Stimulated activated CD4-positive, alpha-beta T cell treated with anti-CD3 and anti-CD28 coated beads, Interleukin-1b, Interleukin-23, amount 100 ng/mL, for 4 hours (primary cell): ENCODE measurements at places on chromosomes 16 and 17.

DNA sequence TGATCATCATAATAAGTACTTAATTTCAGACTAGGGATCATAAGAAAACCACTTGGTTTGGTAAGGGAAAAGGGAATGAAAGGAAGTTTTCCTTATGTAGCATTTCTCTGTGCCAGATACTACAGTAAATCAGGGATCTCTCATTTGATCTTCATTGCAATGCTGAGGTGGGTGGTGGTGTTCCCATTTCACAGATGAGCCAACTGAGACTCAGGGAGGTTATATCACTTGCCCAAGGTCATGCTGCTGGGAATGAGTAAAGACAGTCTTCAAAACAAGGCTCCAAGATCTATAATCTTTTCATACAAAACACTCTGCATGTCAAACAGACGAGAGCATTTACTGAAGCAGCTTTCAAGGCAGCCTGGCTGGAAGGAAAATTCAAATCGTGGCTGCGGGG lies 124.6 kb downstream of the GP2 start:
- DNase-seq, result no peak

DNA sequence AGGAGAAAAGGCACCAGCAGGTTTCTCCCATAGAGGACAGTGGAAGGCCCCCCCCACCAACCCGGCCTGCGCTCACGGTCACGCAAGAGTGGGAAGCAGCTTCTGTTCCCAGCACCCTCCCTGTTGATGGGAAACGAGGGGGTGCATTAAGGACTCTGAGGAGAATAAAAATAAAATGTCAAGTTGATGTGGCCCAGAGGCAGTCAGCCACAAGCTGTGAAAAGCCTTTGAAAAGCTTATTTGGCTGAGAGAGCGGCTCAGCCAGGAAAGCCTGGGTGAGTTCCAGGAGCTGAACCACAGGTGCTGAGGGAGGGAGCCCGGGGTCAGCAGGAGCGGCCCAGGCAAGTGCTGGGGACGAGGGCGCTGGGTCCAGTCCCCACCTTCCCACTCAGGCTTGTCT lies 26.9 kb upstream of the SPATA32 start:
- no peak for DNase-seq

GRCh38 chr16:50448981-50449380 lies 80.2 kb upstream of the BRD7 start:
- DNase-seq, result no peak

GRCh38 chr17:29219378-29220047 lies 27.1 kb upstream of the CRYBA1 start:
- DNase-seq, result peak; percentile 54

DNA sequence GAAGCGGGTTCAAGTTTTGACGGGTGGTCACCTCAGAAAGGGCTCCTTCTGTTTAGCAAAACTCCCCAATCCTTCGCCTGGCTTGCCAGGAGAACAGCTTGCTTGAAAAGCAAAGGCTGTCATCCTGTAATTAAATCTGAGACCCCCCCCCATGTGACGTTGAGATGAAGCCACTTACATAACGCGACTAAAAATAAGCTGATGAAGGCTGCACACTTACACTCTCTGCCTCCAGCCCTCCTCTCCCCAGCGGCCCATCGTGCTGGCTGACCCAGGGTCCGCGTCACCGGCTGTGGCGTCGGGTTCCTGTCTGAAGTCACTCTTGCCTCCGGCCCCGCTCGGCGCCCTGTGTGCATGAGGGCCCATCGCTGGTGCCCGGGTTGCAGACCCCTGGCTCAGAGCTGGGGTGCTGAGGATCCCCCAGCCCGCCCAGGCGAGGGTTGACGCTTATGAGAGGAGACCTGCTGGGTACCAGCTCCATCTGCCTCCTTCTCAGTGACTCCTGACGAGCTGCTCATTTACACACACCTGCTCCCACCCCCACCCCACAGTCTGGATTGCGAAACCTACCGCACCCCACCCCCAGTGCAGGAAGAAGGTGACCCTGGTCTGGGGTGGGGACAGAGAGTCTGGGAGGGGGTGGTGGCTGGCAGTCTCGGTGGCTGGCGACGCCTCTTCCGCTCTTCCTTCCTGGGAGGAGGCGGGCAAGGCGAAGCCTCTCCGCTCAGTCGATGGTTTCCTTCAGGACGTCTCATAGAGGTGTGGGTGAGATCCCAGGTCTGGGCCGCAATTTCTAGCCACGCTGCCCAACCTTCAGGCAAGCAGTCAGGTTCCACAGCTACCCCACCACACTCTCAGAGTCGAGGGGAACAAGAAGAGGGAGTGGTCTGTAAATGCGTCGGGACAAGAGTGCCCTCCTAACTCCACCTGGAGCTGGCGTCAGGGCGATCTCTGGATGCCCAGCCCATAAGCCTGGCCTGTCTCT lies 3.1 kb upstream of the BAIAP2 start:
- DNase-seq, result no peak

DNA sequence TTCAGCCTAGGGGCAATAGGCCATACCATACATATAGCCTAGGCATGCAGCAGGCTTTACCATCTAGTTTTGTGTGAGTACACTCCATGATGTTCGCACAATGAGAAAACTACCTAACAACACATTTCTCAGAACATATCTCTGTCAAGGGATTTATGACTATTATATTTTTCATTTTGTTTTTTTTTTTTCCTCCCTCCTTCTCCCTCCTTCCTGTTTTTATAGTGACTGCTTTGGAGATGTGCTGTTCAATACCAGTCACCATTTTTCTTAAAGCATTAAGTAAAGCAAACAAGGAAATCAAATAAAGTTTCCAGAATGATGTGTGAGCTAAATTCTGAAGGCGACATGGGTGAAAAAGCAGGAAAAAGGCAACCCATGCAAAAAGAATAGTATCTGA lies 194.6 kb downstream of the STX8 start:
- no peak for DNase-seq

- DNase-seq, result no peak
These were observed 31.4 kb downstream of the B9D1 start for GRCh38 chr17:19331134-19331533.

- DNase-seq, result no peak
These were observed 35.5 kb downstream of the PIMREG start for GRCh38 chr17:6479622-6480302.

GRCh38 chr17:73092523-73093135 lies at the start of gene SLC39A11:
Gene SLC39A11, minus strand, starts transcription at chr17:73092688. Its CDS starts 3,924 bp downstream, at chr17:73088764.
- peak; percentile 81 for DNase-seq

GRCh38 chr17:44219108-44219615 lies 313 bp downstream of the UBTF start:
- peak; percentile 53 for DNase-seq

DNA sequence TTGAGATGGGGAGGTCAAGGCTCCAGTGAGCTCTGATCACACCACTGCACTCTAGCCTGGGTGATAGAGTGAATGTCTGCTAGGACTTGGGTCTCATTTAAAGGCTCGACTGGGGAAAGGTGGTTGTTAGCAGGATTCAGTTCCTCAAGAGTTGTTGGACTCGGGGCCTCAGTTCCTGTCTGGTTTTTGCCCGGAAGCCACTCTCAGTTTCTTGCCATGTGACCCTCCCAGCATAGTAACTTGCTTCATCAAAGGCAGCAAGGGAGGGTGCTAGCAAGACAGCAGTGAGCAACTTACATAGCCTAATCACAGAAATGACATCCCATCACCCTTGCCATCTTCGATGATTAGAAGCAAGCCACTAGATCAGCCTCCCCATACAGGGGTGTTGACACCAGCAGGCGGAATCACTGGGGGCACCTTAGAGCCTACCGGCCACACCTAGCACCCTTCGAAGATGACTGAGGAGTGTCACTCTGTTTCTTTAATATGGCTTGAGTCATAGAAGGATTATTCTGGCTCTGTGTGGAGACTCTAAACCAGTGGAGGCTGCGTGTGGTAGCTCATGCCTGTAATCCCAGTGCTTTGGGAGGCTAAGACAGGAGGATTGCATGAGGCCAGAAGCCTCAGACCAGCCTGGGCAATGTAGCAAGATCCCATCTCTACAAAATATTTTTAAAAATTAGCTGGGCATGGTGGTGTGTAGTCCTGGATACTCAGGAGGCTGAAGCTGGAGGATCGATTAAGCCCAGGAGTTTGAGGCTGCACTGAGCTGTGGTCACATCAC lies 13.2 kb upstream of the SCNN1B start:
- no peak for DNase-seq

- DNase-seq, result no peak
These were observed 31.2 kb downstream of the RNF213 start for GRCh38 chr17:80291691-80292487.

GRCh38 chr17:77320485-77321256 lies 179.9 kb downstream of the SEC14L1 start:
- DNase-seq, result no peak

DNA sequence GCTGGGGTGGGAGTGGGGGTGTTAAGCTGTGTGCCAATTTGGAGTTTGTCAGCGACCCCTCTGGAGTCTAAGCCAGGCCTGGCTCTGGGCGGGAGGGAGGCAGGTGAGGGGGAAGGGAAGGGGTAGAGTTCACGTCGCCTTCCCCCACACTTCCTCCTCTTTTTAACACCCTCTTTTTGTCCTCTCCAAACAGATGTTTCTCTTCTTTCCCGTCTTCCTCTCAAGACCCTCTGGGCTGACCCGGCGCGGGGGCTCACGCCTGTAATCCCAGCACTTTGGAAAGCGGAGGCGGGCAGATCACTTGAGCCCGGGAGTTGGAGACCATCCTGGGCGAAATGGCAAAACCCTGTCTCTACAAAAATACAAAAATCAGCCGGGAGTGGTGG lies 3.3 kb downstream of the HOXB1 start:
- no peak for DNase-seq

- DNase-seq, result no peak
These were observed 70.1 kb downstream of the AMFR start for GRCh38 chr16:56355221-56355620.

GRCh38 chr16:1180549-1181403 lies 27.9 kb downstream of the CACNA1H start:
- no peak for DNase-seq

- no peak for DNase-seq
These were observed 4.9 kb downstream of the MT3 start for GRCh38 chr16:56594292-56594619.

DNA sequence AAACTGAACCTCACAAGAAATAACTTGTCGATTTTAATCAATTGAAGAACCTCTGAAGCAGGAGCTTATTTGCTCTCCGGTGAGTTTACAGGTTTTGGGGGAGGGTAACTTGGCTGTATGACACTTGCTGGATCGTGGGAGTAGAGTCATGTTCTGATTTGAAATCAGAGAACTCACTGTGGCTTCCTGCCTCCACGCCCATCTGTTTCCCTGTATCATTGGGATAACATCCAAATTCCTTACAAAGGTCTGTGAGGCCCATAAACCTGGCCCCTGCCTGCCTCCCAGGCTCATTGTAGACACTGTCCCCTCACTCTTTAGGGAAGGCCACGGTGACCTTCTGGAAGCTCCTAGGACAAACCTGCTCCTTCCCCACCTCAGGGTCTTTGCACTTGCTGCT lies 48.3 kb downstream of the C17orf67 start:
- no peak for DNase-seq

GRCh38 chr16:82643136-82643535 lies 16.4 kb downstream of the CDH13 start:
- DNase-seq, result no peak

- DNase-seq, result no peak
These were observed 13.8 kb upstream of the CTCF start for GRCh38 chr16:67548265-67549126.

DNA sequence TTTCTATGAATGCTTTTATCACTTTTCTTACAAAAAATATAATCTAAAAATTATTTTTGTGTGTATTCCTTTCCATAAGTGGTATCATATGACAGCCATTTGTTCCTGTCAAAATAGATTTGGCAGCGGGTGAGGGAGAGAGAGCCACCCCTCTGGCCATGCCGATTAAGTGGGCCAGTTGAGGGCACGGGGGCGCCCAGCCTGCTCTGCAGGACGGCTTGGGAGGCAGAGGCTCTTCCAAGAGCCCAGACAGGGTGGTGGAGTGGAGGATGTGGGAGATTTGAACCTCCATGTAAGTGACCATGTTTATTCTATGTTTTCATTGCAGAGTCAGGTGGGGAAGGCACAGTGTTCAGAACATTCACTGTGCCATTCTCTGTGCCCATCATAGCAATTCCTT lies 88.8 kb downstream of the IRX3 start:
- DNase-seq, result no peak

DNA sequence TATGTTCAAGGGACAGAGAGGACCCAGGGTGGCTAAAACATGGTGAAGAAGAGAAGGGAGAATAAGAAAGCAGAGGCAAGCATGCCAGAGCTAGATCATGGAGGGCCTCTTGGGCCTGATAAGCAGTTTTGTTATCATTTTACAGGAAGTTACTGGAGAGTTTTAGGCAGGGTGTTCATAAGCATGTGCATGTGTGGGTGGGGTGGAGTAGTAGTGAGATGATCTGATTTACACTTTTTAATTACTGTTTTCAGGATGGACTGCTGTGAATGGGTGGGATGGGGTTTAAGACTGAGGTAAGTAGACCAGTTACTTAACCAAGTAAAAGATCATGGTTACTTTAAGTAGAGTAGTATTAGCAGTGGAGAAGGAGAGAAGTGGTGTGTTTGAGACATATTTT lies 173.6 kb downstream of the PHKB start:
- DNase-seq, result no peak

GRCh38 chr16:27444470-27444869 lies 42.5 kb downstream of the IL21R start:
- no peak for DNase-seq

DNA sequence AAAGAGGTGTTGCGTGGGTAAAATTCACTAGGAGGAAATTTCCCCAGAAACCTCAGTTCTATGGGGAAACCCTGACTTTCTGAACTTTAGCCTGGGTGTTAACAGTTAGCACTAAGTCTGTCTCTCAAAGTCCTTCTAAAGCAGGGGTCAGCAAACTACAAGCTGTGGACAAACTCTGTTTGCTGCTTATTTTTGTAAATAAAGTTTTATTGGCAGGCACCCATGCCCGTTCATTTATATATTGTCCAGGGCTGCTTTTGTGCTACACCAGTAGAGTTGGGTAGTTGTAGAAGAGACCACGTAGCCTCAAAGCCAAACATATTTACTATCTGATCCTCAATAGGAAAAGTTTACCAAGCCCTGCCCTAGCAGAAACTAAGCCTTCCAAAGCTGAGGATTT lies 159.7 kb downstream of the USP31 start:
- no peak for DNase-seq

DNA sequence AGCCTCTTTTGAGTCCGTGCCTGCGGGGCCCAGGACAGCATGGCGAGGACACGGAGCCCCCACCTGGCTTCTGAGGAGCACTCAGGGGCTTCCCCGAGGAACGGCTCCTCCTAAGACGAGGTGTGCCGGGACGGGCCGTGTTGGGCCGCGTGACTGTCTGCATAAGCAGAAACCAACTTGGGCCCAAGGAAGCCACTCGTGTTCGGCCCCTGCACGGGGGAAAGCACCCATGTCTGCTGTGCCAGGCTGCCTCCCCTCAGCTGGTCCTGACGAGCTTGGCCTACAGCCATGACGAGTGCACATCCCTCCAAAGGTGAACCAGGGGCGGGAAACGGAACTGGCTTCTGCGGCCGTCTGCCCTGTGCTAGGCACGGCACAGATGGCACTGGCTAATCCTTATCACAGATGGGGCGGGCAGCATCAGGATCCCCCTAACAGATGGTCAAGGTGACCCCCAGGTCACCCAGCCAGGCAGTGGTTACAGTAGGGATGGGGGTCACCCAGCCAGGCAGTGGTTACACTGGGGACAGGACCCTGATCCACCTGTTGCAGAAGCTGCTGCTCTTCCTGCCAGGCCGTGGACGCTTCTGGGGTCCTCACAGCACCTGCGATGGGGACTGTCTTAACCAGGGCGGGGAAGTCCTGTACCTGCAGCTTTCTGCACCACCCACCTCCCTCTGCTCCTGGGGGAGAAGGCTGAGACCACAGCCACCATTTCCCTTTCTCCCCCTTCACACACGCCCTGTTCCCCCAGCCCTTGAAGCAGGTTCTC lies 25.6 kb downstream of the MRM3 start:
- no peak for DNase-seq

GRCh38 chr17:40108970-40109824 lies 8.8 kb upstream of the NR1D1 start:
- DNase-seq, result no peak

GRCh38 chr17:58315750-58316149 lies 12.8 kb downstream of the TSPOAP1 start:
- DNase-seq, result no peak
